Glomerular endothelial cell (primary cell): ENCODE measurements at places on chromosomes 1 and 21.

DNA sequence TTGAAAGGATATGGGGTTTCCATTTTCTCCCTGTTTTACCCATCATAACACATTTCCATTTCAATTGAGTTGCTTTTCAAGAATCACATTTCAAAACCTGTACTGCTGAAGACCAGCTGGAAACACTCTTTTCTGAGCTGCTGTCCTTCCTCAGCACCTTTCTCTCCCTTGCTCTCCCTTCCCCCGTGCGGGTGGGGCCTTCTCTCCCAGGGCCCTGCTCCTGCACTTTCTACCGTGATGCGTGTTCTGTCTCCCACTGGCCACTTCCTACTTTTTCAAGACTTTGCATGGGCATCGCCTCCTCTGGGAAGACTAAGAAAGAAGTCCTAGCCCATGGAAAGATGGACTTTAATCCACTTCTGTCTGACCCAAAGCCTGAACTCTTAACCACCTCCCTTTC is 390.4 kb downstream of the PTPRU start:
- DNase-seq: no peak

- no peak for DNase-seq
Measured at GRCh38 chr1:107900090-107900945, 64.7 kb downstream of the VAV3 start.

DNA sequence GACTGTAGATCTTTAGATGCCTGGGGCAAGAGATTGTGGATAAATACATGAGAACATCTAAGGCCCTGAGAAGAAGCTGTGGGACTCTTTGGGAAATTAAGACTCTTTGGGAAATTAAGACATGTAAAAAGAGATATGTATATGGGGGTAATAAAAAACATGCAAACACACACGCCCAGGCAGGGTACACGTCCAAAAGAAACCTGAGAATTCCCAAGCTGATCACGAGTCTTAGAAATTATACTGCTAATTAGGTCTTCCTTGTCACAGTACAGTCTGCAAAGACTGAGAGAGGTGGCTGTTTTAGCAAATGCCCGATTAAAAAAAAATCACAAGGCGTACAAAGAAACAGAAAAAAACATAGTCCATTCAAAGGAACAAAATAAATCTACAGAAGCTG is 39.3 kb upstream of the ERO1B start:
- no peak for DNase-seq

- peak; percentile 73 for DNase-seq
Measured at GRCh38 chr1:244138399-244138798, 87.3 kb downstream of the ZBTB18 start.

- DNase-seq: no peak
Measured at GRCh38 chr1:66276218-66276617, 257.7 kb upstream of the SGIP1 start.

- no peak for DNase-seq
Measured at GRCh38 chr1:21852282-21853130, 40.4 kb downstream of the LDLRAD2 start.

DNA sequence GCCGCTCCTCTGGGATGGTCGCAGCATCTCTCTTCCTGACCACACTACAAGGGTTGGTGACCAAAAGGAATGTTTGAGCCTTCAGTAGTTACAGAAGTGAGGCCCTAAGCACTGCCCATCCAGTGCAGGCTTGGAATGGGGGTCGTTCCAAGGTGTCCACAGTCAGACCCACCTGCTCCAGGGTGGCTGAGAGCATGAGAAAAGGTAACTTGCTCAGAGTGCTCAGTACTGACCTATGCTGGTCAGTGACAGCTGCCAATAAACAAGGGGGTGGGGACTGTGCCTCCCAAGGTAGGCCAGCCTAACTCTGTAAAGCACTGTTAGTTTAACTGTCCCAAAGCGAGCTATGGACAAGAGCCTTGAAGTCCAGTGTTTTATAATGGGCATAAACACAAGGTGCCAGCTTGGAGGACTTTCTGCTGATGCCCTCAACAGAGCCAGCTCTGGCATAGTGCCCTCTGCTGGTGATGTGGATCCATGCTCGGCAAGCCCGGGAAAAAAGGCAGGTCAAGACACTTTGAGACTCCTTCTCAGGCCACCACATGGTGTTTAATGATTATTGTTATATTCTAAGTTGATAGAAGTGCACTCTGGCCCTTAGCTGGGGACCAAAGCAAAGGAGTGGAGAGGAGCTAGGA is 78.1 kb upstream of the DNAH14 start:
- DNase-seq: peak; percentile 22

- no peak for DNase-seq
Measured at GRCh38 chr1:9014475-9015375, 11.5 kb downstream of the SLC2A7 start.

- DNase-seq: no peak
Measured at GRCh38 chr1:1426496-1427105, 5.5 kb upstream of the ANKRD65 start.

- no peak for DNase-seq
Measured at GRCh38 chr1:198648592-198648991, 9.8 kb downstream of the PTPRC start.

DNA sequence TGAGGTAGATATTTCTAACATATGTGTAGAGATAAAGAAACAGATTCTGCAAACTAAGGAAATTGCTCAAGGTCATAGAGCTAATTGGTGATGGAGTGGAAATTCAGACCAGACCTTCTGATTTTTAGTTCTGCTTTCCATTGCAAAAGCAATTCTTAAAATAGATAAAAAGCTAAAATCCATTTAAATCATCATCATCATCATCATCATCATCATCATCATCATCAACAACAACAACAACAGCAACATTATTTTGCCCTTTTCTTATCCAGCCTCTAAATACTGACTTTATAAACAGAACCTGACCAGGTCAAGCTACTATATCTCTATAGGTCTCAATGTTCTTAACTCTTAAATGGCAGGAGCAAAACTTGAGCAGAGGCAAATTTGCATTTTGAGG is 14.0 kb upstream of the ROR1 start:
- no peak for DNase-seq

GRCh38 chr1:159261721-159262494 is 40.2 kb upstream of the FCER1A start:
- no peak for DNase-seq

- peak; percentile 44 for DNase-seq
Measured at GRCh38 chr1:174262349-174263241, 103.3 kb downstream of the RABGAP1L start.

DNA sequence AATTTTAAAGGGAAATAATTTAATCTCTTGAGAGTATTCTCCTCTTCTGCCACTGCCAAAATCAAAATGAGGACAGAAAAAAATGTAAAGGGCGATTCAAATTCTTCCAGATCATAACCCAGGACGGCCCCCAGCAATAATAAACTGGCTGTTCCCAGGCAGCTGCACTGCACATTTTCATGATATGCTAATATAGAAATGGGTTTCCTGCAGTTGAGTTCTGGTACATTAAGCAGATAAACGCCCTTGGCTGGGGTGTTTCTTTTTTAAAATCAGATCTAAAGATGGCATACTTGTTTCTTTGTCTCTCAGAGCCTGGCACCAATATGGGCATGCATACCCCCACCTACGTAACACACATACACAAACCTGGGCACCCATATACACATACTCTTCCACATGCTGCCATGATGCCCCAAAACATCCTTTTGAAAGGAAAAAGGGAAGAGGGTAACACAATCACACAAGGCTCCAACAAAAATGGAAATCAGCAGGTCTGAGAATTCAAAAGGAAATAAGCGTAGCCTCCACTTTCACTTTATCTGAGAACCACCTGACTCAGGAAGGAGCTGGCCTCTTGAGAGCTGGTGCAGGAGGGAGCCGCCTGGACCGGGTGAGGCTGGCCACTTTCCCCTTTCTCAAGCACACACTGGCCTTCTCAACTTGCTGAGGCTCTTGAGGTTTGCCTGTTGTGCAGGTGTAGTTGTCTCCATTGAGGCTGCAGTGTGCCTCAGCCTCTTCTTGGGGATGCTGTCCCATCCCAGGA is 653.4 kb downstream of the KIF26B start:
- no peak for DNase-seq

DNA sequence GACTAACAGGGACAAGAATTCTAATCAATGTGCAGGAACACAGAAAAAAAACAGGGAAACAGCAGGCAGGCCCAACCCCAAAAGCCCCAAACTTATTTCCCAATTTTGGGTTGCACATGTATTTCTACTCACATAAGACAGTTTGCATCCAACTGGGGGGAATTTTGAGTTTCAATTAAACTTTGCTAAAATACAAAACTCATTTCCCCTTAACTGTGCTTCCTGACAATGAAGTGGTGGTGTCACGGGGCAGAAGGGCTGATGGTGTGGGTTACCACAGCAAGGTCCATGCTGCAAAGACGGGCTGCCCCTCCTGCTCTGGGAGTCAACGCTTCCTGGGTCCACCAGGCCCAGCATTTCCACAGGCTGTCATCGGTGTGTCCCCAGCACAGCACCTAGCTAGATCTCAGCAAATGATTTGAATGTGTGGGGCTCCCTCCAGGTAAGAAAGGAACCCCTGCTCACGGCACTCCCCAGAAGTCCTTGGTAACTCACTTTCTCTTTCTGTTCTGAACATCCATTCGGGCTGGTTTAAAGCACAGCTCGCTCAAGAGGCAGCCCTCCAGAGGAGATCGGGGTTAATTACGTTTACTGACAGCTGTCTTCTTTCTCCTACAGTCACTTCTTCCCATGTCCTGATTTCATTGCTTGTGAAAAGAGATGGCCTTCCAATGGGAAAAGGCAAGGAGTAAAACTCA is 27.4 kb downstream of the HIVEP3 start:
- DNase-seq: no peak

- no peak for DNase-seq
Measured at GRCh38 chr21:17768840-17769446, 50.2 kb downstream of the C21orf91 start.

DNA sequence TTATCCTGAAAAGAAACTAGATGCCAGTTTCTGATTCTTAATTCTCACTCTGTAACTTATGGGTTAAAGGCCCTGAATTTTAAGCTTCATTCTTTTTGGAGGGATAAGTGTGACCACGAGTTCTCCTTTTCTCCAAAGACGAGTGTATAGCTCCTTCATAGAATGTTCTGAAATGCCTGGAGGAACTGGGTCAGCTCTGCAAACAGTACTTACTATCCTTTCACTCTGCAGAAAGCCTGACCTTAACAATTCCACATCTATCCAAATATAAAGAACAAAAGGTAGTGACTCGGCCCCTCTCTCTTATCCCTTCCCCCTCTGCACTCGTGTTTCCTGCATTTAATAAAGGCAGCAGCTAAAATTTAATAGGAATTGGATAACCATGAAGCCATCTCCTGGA is 150.5 kb downstream of the LYPLAL1 start:
- DNase-seq: no peak

DNA sequence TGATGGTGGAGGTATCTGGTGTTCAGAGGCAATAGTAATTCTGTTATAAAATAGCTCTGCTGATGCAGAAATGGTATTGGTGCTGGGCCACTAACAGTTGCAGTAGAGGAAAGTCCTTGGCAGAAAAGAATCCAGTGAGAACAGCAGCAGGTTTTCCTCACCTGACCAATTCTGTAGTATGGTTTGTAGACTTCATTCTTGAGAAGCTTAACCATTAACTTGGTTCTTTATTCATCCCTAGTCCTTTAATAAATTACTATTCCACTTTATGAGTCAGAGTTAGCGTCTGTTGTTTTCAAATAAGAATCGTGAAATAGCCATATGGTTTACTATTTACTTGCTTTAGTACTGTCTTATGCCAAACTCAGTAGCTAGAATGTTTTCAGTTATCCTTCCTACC is 128.5 kb upstream of the SERTAD4 start:
- DNase-seq: no peak

GRCh38 chr1:41749991-41750745 is 168.6 kb downstream of the HIVEP3 start:
- DNase-seq: no peak

GRCh38 chr1:104466068-104466467 is 716.4 kb downstream of the AMY1C start:
- no peak for DNase-seq

- DNase-seq: no peak
Measured at GRCh38 chr1:69244211-69244610, 323.5 kb upstream of the LRRC7 start.

DNA sequence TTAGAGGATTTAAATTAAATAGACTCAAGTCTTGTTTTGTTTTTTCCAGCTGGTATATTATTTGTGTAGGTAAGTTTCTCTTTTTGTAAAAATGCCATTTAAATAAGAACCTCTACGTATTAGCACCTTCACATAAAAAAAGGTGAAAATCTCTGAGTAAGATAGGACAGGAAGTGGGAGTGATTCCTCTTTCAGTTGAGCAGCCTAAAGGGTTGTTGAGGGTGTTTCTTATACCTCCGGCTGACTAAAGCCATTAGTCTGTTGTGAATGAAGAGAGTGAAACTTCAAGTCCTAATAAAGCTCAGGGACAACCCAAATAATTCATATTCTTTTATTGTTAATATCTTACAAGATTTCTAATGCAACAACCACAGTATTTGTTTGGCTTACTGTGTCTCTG is 188.7 kb downstream of the CHRM3 start:
- no peak for DNase-seq

GRCh38 chr1:31664528-31664927 is 19.9 kb upstream of the PEF1 start:
- DNase-seq: no peak

DNA sequence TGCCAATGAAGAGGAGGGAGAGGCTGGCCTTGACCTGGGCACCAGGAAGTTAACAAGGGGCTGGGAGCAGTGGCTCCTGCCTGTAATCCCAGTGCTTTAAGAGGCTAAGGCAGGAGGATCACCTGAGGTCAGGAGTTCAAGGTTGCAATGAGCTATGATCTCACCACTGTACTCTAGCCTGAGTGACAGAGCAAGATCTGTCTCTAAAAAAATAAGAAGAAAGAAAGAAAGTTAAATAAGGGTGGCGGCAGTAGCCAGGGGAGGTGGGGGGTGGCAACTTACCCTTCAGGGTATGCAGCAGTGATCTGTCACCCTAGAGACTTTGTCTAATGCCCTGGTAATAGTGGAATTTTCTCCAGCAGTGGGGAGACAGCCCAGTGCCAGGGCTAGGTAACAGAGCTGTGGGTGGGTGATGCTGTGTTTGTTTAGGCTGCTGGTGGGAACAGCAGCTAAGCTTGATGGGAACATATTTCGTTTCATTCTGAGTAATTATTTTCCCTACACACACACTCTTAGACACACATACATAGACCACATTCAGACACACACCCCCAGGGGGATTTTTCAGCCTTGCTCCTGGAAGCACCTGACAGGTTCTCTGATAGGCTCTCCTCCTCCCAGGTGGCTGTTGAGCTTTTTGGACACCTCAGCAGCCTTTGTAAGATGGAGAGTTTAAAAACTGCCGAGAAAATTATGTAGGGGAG is 11.3 kb upstream of the SYT6 start:
- DNase-seq: no peak

DNA sequence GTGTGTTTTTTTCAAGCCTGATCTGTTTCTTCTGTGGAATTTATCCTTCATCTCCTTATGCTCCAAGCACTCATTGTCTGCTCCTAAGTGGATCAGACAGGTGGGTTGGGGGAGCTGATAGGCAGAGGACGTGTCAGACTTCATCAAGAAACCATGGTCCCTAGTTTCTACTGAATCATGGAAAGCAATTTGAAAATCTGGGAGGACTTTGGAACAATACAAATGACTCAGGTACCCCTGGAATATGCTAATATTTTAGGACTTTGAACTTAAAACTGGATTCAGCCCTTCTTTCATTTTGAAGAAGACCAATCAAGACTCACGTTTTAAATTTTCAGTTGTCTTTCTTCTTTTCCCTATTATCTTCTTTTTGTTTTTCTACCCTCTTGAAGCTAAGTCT is 7.7 kb downstream of the ABCG1 start:
- DNase-seq: no peak
